IPS DF 6.9 (cell line): ENCODE measurements at places on chromosomes 6 and 20.

DNA sequence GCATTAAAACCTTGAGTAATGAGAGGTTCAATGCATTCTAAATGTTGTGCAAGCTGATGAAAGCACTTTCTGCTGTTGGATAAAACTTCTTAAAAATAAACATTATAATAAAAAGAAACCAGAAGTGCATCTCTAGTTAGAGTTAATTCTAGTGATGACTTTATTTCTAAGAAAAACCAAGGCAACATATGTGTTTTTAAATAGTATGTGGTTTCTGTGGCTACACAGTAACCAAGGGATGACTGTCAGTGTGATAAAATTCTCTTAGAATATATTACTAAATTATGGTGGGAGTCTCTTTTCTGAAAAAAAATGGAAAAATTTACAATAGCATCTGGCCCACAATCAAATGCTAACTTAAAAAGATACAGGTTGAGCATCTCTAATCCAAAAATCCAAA is 117.0 kb downstream of the ME1 start:
- DNase-seq = no peak

GRCh38 chr20:38610521-38610920 is 8.9 kb downstream of the ARHGAP40 start:
- no peak for DNase-seq

GRCh38 chr20:9319687-9320384 is 194.6 kb upstream of the LAMP5 start:
- DNase-seq = no peak

DNA sequence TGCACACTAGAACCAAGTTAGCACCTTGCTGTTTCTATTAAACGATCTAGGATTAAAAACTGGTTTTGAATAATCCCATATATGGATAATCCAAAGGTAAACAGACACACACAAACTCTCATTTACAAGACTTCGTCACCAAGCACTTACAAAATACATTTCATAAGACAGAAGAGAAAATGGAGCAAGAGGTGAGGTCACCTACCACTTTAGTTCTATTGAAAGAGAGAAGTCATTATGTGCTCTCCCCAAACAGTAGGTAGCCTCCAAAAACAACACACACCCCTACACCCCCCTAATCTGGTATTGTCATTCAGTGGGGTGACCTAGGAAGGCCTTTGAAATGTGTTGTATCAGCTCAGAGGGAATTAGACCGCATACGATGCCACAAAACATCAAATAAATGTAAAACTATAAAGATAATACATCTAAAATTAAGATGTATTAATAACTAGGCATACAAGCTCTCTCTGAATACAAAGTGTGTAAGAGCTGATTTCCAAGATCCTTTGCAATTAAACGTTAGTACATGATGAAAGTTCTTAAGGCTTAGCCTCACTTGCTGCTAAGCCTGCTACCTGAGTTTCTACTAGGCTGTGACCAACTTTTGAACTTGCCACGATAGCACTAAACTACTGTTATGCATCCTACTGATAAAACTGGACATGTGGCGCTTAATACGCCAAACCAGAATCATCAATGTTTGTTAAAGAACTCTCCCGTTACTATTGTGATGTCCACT is 1.6 kb downstream of the SRPK1 start:
- DNase-seq = no peak

GRCh38 chr6:154938221-154938580 is 56.9 kb upstream of the TIAM2 start:
- no peak for DNase-seq

GRCh38 chr6:75991941-75992340 is 80.5 kb downstream of the IMPG1 start:
- DNase-seq = no peak

DNA sequence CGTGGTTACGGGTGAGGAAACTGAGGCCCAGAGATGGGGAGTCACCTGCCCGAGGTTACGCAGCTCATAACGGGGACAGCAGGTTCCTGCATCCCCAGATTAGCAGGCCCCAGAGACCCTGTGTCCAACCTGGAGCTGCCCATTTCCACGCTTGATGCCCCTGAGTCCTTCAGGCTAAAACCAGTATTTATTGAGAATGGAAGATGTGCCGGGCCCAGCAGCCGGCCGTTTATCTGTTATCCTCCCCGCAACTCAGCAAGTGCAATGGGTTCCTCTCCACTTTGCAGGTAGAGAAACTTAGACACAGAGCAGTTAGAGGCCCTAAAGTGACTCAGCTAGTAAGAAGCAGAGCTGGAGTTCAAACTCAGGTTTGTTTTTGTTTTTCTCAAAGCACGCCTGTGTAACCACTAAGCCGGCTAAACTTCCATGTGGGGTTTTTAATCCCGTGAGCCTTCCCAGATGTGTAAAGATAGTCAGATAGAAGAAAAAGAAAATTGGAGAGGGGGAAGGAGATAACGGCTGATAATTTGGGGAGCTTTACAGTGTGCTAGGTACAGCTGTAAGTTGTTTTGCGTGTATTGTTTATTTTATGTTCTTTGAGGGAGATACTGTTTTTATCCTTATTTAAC is 775 bp downstream of the PFDN4 start:
- DNase-seq = no peak

DNA sequence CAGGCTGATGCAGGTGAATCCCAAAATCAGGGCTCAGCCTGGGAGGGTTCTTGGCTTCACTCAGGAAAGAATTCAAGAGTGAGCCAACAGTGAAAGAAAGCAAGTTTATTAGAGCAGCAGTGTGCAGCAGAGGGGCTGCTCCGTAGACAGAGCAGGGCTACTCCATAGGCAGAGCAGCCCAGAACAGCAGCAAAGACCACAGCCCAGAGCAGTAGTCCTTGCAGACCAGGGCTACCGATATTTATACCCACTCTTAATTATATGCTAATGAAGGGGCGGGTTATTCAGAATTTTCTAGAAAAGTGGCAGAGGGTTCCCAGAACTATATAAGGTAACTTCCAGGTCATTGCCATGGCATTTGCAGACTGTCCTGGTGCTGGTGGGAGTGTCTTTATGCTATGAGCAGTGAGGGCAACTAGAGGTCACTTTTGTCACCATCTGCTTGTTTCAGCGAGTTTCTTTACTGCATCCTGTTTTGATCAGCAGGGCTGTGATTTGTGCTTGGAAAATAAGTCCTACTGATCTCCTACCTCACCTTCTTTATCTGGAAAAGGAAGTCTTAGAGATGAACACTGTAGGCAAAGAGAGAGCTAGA is 39.8 kb upstream of the PTPN1 start:
- no peak for DNase-seq

DNA sequence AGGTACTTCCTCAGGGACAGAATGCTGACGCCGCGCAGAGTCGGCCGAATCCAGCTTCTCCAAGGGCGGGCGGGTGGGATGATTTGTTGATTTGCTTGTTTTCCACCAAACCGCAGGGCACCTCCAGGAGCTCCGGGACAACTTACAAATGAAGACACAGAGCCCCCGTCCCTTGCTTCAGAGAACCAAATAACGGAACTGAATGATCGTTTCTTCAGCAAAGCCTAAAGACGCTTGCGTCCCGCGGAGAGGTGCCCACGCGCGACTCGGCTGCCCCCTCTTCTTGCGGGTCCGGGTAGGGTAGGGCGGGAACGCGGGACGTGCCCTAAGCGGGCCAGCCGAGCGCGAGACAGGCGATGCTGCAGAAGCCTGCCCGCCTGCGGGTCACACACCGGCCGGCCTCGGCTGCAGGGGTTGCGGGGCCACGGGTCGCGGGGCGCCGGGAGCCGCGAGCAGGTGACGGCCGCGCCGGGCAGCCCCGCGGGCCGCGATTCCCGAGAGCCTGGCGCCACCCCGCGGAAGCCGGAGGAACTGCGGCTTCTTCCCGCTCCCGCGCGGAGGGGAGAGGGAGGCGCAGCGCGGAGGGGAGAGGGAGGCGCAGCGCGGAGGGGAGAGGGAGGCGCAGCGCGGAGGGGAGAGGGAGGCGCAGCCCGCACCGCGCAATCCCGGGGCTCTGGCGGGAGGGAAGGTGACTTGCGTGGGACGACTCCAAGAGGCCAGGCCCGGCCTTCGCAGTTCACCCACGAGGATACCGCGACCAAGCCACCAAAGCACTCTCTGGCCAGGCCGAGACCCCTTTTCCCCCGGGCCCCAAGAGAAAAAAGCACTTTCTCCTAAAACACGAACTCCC is 7.7 kb upstream of the FOXF2 start:
- DNase-seq = no peak

GRCh38 chr6:157491571-157492232 is 110.7 kb downstream of the ZDHHC14 start:
- no peak for DNase-seq

GRCh38 chr6:29486577-29486976 is 1.2 kb downstream of the MAS1L start:
- no peak for DNase-seq

GRCh38 chr20:37346236-37346534 is 245 bp downstream of the SRC start:
- DNase-seq = no peak

DNA sequence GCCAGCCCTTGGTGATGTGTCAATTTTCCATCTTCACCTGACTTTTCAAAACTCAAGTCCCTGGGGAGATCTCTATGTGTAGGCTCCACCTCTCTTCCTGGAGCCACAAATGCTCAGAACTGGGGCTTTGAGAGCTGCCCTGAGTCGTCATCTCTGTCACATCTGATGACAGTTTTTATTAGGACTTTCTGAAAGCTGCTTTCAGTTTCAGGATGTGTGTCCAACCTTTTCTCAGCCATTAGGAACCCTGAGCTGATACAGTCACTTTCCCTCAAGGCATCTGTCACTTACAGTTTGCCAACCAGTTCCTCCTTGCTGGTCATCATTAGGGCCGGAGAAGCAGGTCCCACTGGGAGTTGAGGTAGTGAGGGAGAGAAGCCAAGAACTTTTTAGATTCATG is 365.9 kb upstream of the CHD6 start:
- DNase-seq = no peak

GRCh38 chr6:159065759-159066329 is 21.1 kb upstream of the TAGAP start:
- no peak for DNase-seq

DNA sequence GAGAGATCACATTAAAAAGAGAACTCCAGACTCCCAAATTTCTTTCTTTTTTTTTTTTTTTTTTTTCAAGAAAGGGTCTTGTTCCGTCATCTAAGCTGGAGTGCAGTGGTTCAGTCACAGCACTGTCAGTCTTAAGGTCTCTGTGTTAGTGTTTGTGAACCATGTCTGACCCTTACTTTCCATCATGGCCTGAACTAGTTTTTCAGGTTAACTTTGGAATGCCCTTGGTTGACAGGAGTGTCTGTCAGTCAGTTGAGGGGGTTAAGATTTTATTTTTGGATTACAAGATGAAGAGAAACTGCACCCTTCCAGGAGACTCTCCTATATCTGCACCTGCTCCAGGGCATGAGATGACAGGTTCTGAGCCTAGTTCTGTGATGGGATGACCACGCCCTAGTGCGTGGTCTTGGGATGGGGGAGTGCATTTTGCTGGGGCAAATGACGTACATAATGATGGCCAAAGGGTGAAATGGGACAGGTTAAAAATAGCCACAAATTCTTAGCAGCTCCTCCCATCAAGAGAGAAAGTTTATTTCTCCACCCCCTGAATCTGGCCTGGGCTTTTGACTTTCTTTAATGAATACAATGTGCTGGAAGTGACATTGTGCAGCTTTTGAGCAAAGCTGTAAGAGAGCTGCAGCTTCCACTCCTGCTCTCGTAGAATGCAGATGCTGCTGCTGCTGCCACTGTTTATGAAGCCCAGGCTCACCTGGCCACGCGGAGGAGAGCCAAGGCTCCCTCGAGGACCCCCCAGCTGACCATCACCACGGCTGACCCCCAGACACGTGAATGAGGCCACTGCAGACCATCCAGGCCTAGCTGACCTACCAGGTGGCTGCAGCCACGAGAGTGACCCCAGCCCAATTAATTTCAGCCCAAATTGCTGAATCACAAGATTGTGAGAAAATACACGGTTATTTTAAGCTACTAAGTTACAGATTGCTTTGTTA is 29.7 kb upstream of the FAM50B start:
- DNase-seq = no peak

GRCh38 chr6:88544986-88545612 is 379.0 kb upstream of the CNR1 start:
- DNase-seq = no peak

- no peak for DNase-seq
Measured at GRCh38 chr20:11219192-11219591, 545.4 kb upstream of the JAG1 start.

DNA sequence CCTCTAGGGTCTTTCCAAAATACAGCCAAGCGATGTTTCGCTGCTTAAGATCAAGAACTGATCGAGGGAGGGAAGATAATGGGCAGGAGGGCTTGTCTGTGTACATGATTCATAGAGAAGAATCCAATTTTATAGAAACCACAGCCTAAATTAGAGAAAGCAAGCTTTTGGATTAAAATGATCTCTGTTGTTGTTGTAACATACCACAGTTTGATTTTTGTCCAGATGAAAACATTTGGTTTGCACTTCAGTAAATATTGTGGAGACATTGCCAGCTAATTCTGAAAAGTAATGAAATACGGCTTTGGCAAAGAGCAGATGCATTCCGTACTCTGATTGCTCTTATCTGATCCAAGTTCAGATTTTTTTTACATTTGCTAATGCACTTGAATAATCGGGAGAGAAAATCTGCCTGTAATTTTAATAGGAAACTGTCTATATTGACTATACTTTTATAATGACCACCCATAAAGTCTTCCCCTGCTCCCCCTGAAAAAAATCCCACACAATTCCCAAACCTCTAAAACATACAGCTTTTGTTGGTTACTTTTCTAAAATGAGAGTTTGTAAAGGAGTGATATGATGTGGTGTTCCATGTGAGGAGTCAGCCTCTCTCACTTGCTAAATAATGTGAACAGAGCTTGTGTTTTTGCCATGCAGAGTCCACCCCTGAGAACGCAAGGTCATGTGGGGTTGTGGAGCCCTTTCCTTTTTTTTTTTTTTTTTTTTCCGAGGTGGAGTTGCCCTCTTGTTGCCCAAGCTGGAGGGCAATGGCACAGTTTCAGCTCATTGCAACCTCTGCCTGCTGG is 199.9 kb downstream of the DTNBP1 start:
- no peak for DNase-seq

- DNase-seq = peak; percentile 54
Measured at GRCh38 chr20:15708984-15709598, 864.2 kb downstream of the KIF16B start.

DNA sequence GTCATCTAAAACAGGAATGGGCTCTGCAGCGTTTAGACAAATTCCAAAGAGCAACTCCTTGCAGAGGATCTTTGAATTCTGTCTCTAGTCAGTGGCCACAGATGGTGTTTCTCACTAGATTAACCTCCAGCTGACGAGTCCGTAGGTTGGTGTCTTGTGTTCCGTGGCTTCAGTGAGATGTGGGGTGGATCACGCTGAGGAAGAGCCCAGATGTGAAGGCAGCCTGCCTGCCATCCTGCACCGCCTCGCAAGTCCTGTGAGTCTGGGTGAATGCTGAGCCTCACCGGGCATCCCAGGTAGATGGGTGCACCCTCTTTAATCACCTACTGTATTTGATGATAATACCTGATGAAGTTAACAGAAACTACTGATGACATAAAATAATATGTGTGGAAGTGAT is 70.4 kb downstream of the THBS2 start:
- DNase-seq = no peak

GRCh38 chr6:159252955-159253508 is 83.8 kb downstream of the FNDC1 start:
- DNase-seq = peak; percentile 47

- DNase-seq = no peak
Measured at GRCh38 chr6:35730745-35731413, 6.0 kb upstream of the ARMC12 start.

- no peak for DNase-seq
Measured at GRCh38 chr6:44561060-44561623, 173.6 kb downstream of the CDC5L start.
